Stimulated activated CD4-positive, alpha-beta T cell treated with anti-CD3 and anti-CD28 coated beads, Interleukin-4, amount 100 ng/mL, for 48 hours (primary cell): ENCODE measurements at places on chromosomes 5 and 9.

- DNase-seq = no peak
Measured at GRCh38 chr9:4937446-4937845, 47.6 kb upstream of the JAK2 start.

DNA sequence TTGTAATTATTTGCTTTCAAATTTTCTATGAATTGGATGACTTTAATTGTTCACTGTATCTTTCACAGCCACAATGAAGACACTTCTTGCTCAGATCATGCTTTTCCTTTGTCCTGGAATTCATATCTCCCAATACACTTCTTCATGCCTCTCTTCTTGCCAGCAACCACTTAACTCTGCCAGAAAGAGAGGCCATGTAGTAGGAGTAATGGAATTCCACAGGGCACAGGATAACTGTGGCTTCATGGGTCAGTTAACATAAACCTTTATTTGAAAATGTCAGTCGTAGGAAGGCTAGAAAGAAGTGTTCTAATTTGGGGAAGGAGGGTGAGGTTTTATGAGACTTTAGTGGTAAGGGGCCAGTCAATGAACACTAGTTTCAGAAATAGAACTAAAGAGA lies 190.3 kb downstream of the TMEM167A start:
- no peak for DNase-seq

GRCh38 chr5:31122998-31123951 lies 70.2 kb upstream of the CDH6 start:
- no peak for DNase-seq

- DNase-seq = no peak
Measured at GRCh38 chr9:95581900-95582299, 65.1 kb upstream of the PTCH1 start.

DNA sequence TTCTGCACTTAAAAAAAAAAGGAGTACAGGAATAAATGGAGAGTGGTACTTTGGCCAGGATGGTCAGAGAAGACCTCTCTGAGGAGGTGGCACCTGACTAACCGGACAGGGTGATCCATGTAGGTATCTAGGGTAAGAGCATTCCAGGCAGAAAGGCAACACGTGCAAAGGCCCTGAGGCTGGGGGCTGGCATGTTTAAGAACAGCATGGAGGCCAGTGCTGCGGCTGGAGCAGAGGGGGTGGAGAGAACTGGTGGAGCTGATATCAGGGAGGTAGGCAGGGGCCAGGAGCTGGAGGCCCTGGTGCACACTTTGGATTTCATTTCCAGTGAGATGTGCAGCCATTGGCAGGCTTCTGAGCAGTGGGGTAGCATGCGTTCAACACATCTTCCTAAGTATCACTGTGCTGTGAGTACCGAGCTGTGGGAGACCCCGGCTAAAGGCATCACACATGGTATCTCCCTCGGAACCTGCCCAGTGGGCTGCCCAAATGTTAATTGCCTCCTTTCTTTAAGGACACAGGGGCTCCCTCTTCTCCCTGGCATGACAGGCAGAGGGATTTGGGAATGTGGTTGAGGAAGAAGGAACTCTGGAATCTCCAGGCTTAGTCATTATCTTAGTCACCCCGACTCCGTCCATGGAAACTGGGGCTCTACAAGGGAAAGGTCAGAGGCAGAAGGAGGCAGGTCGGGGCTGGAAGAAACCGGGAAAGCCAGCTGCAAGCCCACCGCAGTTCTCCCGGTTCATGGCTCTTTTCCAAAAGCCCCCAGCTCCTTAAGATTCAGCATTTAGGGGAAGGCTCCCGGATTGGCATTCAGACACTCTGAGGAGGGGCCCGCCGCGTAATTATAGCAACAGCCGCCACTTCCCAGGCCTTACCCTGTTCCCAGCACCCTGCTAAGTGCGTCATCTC lies 18.6 kb downstream of the SLC6A7 start:
- no peak for DNase-seq

GRCh38 chr9:84670138-84671041 lies 861 bp downstream of the NTRK2 start:
- no peak for DNase-seq

GRCh38 chr5:172178991-172179989 lies 8.7 kb downstream of the STK10 start:
- no peak for DNase-seq

DNA sequence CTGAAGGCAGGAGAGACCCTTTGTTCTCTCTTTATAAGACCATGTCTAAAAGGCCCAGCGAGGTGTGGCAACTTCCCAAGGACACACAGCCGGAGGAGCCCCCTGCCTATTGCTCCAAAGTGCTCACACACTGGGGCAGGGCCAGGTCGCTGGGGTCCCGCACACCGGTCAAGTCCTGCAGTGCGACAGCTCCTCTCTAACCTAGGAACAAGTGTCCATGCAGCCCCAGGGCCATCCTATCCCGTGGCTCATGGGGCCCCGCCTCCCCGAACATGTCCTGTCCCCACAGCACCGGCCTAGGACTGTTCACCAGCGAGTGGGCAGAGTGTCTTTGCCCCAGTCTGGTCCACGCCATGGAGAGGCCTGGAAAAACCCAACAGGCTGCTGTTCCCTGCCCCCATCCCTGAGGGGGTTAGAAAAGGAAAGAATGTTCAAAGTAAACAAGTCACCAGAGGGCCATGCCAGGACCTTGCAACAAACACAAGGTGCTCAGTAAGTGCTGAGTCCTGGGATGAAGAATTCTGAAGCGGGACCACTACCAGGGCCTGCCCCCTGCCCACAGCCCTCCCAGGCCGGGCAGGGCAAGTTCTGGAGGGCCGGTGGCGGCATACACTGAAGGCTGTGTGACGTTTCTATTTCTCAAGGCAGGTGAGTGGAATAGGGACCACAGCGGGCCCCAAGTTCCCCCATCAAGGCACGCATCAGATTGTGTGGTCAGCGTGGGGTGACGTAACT lies 938 bp downstream of the NINJ1 start:
- DNase-seq = no peak

GRCh38 chr5:79186021-79186420 lies 49.9 kb upstream of the JMY start:
- DNase-seq = no peak

DNA sequence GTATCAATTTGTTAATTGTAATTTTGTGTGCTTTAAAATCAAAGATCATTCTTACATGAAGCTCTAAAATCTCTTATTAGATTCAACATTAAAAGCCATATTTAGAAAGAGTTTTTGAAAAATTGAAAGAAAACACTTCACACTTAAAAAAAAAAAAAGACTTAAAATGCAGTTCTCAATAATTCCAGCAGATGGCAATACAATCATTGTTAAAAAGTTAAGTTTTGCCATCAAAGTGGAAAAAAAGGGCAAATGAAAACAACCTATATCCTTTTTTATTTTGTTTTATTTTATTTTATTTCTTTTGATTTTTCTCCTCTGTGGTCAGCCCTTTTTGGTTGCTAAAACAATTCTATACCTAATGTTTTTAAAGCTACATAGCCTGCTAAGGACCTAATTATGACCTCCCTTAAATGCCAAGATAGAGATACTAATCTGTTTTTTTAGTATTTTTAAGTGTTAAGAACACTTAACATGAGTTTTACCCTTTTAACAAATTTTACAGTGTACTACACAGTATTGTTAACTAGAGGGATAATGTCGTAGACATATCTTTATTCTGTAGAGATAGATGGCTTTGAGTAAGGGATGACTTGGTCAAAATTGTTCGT lies 154.2 kb upstream of the DAB2 start:
- no peak for DNase-seq

DNA sequence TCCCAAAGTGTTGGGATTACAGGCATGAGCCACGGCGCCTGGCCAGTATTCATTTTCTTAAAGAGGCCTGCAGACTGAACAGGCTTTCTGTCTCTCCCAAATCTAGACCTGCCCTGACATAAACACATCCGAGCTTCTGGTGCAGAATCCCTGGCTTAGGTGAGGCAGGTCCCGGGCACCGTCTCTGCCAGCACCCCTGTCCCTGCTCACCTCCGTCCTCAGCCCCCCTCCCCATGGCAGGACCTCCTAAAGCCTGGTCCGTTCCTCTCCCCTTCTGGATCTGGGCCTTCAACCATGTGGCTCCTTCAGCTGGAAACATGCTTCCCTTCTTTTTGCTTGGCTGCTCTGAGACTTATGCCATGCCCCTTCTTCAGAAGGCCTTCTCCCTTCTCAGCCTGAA lies 22.7 kb upstream of the RXRA start:
- DNase-seq = no peak

DNA sequence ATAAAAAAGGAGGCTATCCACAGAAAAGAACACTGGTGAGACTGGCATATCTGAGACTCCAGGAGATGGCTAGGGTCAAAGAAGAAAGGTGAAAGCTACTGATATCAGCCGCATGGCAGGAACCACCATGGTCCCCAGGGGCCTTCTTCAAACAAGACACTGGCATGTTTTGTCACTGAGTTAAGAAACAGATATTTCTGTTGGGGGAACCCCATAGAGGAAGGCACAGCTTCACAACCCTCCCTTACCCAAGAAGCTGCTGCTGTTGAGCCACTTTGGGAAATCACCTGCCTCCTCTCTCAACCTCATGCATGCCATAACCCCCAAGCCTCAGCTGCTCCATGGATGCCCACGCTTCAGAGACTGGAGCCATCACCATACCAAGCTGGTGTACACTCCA lies 13.3 kb upstream of the BTNL3 start:
- DNase-seq = no peak

GRCh38 chr5:143671674-143672569 lies 140.0 kb upstream of the HMHB1 start:
- no peak for DNase-seq

GRCh38 chr5:176822041-176822792 lies 11.9 kb downstream of the UNC5A start:
- DNase-seq = no peak

- DNase-seq = no peak
Measured at GRCh38 chr5:160792732-160793529, 59.1 kb downstream of the ATP10B start.

DNA sequence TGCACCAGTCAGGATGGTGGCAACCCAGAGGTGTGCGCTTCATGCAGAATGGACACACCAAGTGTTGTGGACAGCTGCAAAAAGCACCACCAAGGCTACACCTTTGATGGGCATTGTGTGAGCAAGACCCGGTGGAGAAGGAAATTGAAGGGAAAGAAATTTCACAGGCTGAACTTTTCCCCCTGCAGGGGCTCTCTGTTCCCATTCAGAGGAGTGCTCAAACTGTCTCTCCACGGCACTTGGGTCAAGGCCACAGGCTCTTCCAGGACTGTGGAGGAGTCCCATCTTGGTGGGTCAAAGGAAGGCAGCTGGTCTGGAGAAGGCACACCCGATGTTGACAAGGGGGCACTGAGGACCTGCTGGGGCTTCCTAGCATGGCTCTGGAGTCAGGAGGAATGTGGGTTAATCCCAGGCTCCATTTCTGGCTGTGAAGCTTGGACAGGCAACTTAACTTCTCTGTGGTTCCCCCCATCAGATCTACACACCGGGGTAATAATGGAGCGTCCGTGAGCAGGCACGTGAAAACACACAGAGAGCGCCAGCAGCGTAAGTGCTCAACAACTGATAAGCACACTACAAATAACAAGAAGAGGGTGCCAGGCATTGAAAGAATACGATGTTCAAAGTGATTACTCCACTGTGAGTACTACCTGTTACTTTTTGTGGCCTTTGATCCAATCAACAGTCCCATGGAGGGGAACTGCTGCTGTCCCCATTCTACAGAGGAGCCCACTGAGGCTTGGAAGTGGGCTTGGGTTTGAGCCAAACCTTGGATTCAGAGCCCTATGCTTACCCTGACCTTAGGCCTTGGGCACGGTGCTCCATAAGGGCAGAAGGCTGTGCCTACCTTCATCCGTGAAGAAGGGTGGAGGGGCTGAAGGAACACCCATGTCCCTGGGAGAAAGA lies 34.2 kb upstream of the TIFAB start:
- no peak for DNase-seq

DNA sequence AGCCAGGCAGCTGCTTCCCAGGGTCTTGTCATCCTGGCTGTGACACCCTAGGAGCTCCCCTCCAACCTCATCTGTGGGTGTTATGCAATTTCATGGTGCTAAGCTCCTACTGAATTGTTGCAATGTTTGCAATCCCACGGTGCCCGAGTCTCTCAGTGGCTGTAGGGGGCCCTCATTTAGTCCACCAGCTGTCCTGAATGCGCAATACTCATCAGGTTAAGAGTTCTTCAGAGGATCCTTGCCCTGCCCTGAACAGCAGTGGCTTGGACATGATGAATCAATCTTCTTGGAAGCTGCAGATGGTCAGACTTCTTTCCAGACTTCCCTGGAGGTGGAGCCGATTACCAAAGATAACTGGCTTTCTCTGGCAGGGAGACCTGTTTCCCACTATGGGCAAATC lies 584.1 kb downstream of the CCDC171 start:
- DNase-seq = no peak

DNA sequence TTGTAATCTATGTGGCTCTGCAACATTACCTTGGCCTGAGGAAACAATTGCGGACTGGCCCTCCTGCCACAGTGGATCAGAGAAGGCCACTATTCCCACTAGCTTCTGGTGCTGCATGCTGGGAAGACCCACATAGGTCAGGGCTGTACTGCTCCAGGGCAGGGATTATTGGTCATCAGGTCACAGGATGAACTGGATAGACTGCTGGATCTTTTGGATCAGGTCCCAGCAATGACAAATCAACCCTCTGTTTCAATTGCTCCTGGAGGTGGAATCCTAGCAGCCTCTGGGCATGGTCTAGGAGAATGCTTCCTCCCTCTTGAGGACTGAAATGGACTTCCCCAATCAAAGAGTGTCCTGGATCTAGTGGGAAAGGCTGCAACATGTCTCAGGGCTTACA lies 66.7 kb upstream of the PHF24 start:
- DNase-seq = no peak

GRCh38 chr9:125521462-125522327 lies 185.3 kb downstream of the MAPKAP1 start:
- peak; percentile 31 for DNase-seq

DNA sequence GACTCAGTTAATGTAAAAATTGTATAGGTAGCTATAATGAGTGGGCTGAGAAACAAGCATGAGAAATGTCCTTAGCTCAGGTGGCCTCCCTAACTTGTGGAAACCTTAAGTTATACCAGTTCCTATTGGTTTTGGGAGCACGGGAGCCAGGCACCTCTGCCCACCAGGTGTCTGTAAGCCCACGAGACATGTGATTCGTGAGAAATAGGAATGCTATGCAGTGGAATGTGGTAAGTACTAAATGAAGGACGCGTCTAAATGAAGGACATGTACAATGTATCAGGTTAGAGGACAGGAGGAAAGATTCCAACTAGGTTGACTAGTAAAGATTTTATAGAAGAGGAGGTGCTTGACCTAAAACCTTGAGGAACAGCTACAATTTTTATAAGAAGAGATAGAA lies 46.0 kb upstream of the F2RL2 start:
- no peak for DNase-seq

- no peak for DNase-seq
Measured at GRCh38 chr5:23466401-23466912, 41.0 kb upstream of the PRDM9 start.

- DNase-seq = no peak
Measured at GRCh38 chr5:179840766-179841165, 17.9 kb downstream of the MRNIP start.

DNA sequence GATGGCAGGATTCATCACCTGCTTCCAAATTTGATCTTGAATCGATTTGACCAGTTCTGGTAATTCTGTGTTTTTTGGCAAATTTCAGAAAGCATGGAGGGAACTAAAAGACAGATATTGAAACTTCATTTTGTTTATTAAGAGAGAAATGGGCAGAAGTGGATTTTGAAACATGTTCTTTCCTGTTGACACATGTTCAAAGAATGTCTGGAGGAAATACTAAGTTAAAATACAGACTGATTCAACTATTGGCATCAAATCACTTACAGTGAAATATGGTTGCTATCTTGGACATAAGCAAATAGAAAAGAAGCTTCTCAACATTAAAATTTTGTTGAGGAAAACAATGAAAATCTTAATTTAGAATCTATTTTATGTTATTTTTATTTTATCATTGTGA lies 19.3 kb upstream of the GZMK start:
- no peak for DNase-seq
